ENCODE measurements at places on chromosomes 12 and 14.

DNA sequence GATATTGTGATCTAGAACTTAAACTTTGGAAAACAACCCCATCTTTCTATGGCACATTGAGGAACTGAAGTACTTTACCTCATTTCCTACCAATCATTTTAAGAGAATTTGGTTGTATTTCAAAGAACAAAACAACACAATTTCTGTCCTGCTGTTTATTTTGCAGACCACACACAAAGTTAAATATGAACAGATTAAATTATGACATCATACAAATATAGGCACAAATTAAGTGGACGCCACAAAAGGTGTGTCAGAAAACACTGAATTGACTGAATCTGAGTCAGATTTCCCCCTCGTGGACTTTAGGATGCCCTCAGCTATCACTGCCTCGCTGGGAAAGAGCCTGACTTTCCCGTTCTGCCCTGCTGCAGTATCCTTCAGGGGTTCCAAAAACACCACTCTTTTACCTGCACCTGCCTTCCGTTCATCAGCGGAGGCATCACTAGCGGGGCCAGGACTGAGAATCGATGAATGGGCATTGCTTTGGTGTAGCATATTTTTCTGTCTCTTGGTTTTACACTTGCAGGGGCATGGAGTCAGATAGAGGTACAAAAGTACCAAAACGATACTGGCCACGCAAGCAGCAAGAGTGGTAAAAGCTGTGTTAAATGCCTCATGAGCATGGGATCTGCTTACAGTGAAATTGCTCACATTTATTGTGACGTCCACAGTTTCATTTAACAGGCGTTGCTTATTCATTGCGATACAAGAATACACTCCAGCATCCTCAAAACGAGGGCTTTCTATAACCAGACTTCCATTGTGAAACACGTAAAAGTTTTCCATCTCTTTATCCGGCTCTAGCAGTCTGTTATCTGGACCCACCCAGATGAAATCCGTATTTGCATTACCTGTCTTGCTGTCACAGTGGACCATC lies 2.0 kb upstream of the PCED1B start:
- no peak for DNase-seq

- no peak for DNase-seq
Measured at GRCh38 chr12:24565300-24565699, 383.6 kb downstream of the BCAT1 start.

GRCh38 chr14:106681568-106681967 lies 1155.2 kb downstream of the TMEM121 start:
- no peak for DNase-seq

DNA sequence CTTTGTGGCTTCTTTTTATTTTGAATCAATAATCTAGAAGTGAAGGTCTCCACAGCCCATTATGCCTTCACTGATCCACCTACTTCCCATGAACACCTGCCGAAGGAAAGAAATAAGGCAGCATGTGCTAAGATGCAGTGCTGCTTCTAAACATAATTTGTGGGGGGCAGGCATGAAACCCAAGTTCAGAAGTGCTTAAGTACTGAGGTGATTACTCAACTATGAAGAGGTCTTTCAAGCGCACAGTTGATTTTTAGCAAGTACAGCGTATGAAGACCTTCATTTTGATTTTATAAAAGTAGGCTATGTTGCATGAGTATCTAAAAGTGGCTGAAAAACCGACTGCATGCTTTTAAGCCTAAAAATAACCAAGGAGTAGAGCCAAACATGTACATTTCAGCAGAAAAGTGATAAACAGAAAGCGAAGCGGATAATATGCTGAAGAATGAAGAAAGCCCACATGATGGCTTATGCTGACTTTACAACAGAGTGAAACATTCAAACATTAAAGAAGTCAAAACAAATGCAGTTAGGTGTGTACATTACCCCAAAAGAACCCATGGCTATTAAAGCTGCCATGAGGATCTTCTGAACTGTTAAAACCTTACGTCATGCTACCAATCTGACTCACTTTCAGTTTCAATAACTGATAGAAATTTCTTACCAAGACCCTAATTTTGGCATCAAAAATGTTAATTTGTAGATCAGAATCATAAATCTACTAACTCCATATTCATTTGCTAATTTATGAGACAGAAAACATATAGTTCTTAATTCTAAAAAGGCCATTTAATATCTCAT lies 29.3 kb downstream of the KICS2 start:
- DNase-seq = no peak

DNA sequence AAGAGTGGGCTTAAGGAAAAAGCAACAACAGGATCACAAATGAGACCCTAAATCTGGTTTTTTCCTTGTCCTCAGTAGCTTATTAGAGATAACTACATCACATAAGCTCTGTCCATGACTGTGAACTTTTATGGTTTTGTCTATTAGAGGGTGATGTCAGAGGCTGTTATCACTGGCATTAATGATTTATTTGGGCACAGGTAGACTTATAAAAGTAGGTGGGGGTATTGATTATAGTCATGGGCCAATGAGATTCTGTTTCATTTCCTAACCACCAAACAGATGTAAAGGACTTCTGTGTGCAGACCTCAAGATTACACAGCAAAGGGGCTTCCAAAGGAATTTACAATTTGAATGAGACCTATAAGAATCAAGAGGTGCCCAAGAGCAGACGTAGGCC lies 316.4 kb downstream of the NRXN3 start:
- no peak for DNase-seq

DNA sequence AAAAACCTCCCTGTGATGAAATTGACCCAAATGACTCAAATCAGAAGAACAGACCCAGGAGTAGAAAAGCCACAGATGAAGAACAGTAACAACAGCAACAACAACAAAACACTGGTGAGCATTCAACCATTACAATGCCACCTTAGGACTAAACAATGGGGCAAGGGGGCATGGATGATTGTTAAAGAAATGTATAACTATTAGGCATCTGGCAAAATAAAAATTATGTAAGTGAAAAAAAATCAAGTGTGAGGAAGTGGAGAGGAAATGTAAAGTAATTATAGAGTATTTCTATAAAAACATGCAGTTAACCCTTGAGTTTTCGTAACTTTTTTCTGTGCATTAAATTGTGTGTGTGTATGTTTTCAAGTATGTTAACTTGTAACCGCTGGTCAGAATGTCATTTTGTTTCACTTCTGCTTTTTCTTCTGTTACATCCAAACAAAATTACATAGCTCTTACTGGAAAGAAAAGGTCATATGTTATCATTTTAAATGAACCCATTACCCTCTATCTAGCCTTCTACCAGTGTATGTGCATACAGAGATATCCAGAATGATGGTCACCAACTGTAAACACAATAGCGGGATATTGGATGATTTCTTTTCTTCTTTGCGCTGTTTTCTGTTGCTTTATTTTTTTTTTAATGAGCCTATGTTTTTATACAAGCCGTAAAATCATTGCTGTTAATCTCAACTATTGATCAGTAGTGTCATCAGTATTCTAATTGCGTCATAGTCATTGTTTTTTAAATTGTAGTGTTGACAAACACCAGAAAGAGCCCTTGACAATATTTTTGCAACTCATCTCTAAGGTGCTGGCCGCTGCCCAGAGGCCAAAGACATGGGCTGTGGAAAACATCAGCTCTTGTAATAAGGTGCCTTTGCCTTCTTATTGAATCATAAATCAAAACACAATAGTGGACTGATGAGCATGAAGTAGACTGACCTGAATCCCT lies 170.6 kb downstream of the CRADD start:
- no peak for DNase-seq
